ENCODE measurements at places on chromosomes 12 and 14.

GRCh38 chr12:117053597-117054201 lies 45.5 kb downstream of the TESC start:
- H3K4me1 ChIP-seq = peaks cover 6% of the 10 kb centered on the region
- DNase-seq = no peak
- H3K27ac ChIP-seq = no peak overlapping the region
- H3K4me3 ChIP-seq = no peak overlapping the region
- no peaks in the 10 kb centered on the region for H3K36me3 ChIP-seq

DNA sequence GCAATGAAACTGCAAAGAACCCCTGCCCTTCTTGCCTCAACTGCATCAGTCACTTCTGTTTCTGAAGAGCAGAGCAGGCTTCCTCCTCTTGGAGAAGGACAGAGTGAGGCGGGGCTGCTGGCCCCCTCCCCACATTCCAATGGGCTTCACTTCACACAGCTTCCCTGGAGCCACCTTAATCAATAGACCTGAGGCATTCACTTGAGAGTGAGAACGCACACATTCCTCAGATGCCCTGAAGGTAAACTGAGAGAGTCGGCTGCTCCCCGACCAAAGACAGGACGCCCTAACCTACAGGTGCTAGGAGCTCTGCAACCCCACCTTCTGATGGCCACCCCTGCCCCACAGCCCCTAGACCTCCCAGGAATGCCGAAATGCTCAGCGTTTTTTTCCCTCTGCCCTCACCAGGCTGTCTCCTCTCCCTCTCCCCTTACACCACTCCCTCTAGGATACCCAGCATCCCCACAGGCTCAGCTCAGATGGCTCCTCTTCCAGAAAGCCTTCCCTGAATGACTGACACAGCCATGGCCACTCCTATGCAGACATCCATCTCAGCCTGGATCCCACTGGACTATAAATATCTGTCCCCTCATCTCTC lies 31.1 kb downstream of the SYNE3 start:
- H3K4me1 ChIP-seq = peaks cover 20% of the 10 kb centered on the region
- H3K36me3 ChIP-seq = no peaks in the 10 kb centered on the region
- DNase-seq = no peak
- peaks cover 8% of the 10 kb centered on the region for H3K27me3 ChIP-seq
- no peak overlapping the region for H3K27ac ChIP-seq

DNA sequence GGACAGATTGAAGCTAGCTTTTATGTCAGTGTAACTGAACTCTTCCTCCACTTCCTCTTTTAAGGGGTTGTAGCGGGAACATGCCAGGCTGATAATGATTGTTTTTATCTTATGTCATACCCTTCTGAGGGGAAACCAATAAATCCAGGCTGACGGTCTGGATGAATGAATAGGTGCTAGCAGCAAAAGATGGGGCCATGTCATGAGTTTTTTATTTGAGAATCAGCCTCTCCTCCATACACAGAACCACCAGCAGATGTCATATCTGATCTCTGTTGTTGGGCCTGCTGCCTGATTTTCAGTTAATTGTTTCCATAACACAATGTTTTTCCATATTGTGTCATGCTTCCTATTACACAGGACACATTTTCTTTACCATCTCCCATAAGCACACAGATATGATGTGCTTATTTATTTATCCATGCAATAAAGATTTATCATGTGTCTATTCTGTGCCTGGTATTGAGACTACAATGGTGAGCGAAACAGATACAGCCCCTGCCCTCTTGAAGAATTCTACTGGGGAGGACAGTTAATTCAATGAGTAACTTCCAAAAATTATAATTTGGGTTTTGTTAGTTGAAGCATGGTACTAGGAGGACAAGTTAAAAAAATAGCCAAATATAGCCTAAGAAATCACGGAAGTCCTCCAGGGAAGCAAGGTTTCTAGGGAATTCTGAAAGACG lies 33.6 kb upstream of the CRY1 start:
- H3K4me3 ChIP-seq = no peak overlapping the region
- no peaks in the 10 kb centered on the region for H3K36me3 ChIP-seq
- H3K27ac ChIP-seq = no peak overlapping the region
- no peak for DNase-seq

GRCh38 chr12:89247541-89247942 lies 104.8 kb downstream of the DUSP6 start:
- H3K36me3 ChIP-seq = no peaks in the 10 kb centered on the region
- H3K27ac ChIP-seq = no peak overlapping the region
- no peak for DNase-seq
- peaks cover 7% of the 10 kb centered on the region for H3K4me1 ChIP-seq
- H3K4me3 ChIP-seq = no peak overlapping the region

DNA sequence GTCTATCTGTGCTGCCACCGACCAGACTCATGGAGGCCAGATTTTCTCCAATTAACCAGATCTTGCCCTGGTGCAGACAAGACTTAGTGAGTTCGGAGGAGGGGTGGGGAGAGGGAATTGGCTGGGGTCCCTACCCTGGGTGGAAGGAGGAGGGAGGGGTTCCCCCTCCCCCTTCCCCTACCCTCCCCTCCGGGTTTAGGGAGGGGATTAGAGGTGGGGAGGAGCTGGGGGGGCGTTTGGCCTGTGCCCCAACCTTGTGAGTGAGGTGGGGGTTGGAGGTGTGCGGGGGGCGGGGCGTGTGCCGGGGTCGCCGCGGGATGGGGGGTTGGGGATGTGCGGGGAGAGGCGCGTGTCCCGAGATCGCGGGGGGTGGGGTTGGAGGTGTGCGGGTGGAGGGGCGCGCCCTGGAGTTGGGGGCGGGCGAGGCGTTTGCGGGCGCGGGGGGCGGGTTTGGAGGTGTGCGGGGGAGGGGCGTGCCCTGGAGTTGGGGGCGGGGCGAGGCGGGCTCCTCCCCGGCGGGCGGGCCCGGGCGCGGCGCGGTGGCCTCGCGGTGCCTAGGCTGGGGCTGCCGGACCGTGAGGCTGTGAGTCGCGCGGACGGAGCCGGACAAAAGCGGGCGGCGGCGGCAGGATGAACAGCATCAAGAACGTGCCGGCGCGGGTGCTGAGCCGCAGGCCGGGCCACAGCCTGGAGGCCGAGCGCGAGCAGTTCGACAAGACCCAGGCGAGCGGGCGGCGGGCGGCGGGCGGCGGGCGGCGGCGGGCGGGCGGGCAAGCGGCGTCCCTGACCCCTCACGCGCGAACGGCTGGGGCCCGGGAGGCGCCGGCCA lies at the start of gene HIP1R:
TSS of gene HIP1R (plus strand) at position 537 of the 829 bp plus-strand sequence. CDS start at position 631, 94 bp downstream.
- H3K27me3 ChIP-seq = peaks cover 18% of the 10 kb centered on the region
- peaks cover 5% of the 10 kb centered on the region for H3K36me3 ChIP-seq
- peak within 1 kb of the TSS; percentile 86 for H3K4me3 ChIP-seq
- H3K4me1 ChIP-seq = peaks cover 15% of the 10 kb centered on the region

- no peak overlapping the region for H3K27ac ChIP-seq
- peaks cover 2% of the 10 kb centered on the region for H3K27me3 ChIP-seq
- H3K4me1 ChIP-seq = peaks cover 1% of the 10 kb centered on the region
- H3K36me3 ChIP-seq = no peaks in the 10 kb centered on the region
- no peak for DNase-seq
Observed at GRCh38 chr14:74593241-74593953, 18.6 kb downstream of the LTBP2 start.

- no peaks in the 10 kb centered on the region for H3K36me3 ChIP-seq
- peaks cover 5% of the 10 kb centered on the region for H3K27me3 ChIP-seq
- H3K27ac ChIP-seq = no peak overlapping the region
- DNase-seq = no peak
- H3K4me1 ChIP-seq = peaks cover 9% of the 10 kb centered on the region
Observed at GRCh38 chr12:23028158-23028802, 403.3 kb downstream of the ETNK1 start.

DNA sequence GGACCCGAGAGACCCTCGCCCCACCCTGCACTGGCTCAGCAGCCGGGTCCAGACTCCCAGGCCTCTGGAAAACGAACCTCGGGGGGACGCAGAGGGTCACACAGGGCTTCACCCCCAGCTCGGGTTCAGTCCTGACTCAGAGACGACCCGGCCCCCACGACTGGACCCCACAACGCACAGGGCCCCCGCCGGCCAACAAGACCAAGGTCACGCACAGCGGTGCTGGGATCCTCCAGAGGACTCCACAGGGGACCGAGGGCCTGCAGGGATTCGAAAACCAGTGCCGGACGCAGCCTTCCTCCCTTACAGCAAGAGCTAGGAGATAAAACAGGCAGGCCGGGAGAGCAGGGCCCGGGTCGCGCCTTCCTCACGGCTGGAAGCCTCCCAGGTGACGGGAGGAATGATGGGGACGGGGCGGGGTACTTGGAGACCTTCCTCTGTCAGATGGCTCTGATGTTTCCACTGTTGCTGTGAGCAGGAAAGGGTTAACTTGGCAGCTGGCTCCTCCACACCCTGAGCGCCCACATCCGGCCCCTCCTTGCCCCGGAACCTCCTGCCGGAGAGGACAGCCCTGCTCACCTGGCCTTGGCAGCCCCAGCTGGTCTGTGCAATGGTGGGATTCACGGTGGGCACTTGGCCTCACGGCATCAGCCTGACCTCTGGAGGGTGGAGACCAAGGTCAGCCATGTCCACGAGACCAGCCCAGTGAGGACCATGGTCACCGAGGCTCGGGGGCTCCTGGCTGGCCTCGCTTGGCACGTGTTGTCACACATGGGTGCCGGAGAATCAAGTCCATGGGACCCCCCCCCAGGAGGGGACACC lies 46.2 kb downstream of the GALNT9 start:
- no peak overlapping the region for H3K4me3 ChIP-seq
- no peaks in the 10 kb centered on the region for H3K36me3 ChIP-seq
- H3K27me3 ChIP-seq = peaks cover 11% of the 10 kb centered on the region
- H3K4me1 ChIP-seq = peaks cover 3% of the 10 kb centered on the region
- DNase-seq = no peak
- no peak overlapping the region for H3K27ac ChIP-seq

GRCh38 chr12:115916910-115917668 lies 360.4 kb downstream of the MED13L start:
- H3K4me1 ChIP-seq = no peaks in the 10 kb centered on the region
- no peak overlapping the region for H3K27ac ChIP-seq
- DNase-seq = peak; percentile 76
- H3K27me3 ChIP-seq = peaks cover 5% of the 10 kb centered on the region
- H3K36me3 ChIP-seq = no peaks in the 10 kb centered on the region

- DNase-seq = no peak
- H3K36me3 ChIP-seq = peaks cover 14% of the 10 kb centered on the region
- no peak overlapping the region for H3K4me3 ChIP-seq
- peaks cover 5% of the 10 kb centered on the region for H3K27me3 ChIP-seq
- peaks cover 21% of the 10 kb centered on the region for H3K4me1 ChIP-seq
- no peak overlapping the region for H3K27ac ChIP-seq
Observed at GRCh38 chr12:1646569-1647284, 17.7 kb downstream of the WNT5B start.

DNA sequence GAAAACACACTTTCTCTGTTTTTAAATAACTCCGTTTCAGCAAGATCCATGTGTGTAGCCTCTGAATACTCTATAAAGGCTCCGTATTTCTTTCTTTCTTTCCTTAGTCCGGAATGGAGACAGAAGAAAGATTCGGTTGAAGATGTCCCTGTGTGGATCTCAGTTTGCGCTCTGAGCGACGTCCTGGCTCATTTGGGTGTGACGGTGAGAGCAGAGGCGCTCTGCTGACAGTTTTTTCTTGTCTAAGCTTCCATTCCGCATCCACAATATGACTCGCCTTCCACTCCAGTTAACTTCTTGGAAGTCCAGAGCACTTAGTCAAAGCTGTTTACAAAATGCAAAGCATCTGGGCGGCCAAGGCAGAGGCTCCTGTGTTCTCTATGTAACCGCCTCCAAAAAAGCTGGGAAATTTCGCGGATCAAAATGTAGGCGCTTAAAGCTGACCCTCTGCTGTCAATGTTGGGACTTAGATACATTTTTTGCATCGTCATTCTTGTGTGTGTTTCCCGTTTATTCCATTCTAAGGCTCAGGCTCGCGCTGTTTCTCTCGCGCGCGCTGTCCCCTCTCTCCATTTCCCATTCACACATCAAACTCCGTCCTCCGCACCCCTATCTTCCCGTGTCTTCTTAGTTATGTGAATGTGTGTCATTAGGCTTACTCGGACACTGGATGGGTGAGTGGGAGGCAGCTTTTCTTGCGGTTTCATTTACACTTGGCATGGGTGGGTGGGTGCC lies 880 bp upstream of the FLRT2 start:
- peak overlapping the region; percentile 99 for H3K4me3 ChIP-seq
- H3K4me1 ChIP-seq = peaks cover 20% of the 10 kb centered on the region
- H3K27ac ChIP-seq = peak overlapping the region; percentile 60
- H3K27me3 ChIP-seq = peaks cover 21% of the 10 kb centered on the region

GRCh38 chr14:95507174-95507573 lies 9.3 kb downstream of the SYNE3 start:
- H3K27ac ChIP-seq = no peak overlapping the region
- peaks cover 2% of the 10 kb centered on the region for H3K27me3 ChIP-seq
- H3K4me3 ChIP-seq = no peak overlapping the region
- peaks cover 18% of the 10 kb centered on the region for H3K4me1 ChIP-seq

GRCh38 chr14:60514741-60515491 lies 6.0 kb downstream of the SIX6 start:
- no peaks in the 10 kb centered on the region for H3K4me1 ChIP-seq
- DNase-seq = peak; percentile 77
- no peak overlapping the region for H3K27ac ChIP-seq
- H3K4me3 ChIP-seq = peak overlapping the region; percentile 86
- H3K27me3 ChIP-seq = peaks cover 17% of the 10 kb centered on the region

Measured in glutamatergic neuron (in vitro differentiated cells).